ENCODE measurements at places on chromosomes 12 and 14. TPM values are rescaled to one million over a fixed set of nuclear protein-coding genes. Genes with fewer than 3 reads are reported as not detected.

The AGAP2 gene
- 84.5 TPM for total RNA-seq

The KRT80 gene
- total RNA-seq, result not detected

The INHBE gene
- total RNA-seq, result 0.08 TPM

The PPP4R4 gene
- total RNA-seq, result 4.9 TPM

The CRIP1 gene
- total RNA-seq, result 883 TPM

The CELA1 gene
- not detected for total RNA-seq

The SERPINA9 gene
- total RNA-seq, result not detected

The NCKAP5L gene
- 1.2 TPM for total RNA-seq

The CLMN gene
- total RNA-seq, result 0.48 TPM

The SIX6 gene
- total RNA-seq, result not detected

The SMOC1 gene
- total RNA-seq, result not detected

The CLEC7A gene
- not detected for total RNA-seq

DNA sequence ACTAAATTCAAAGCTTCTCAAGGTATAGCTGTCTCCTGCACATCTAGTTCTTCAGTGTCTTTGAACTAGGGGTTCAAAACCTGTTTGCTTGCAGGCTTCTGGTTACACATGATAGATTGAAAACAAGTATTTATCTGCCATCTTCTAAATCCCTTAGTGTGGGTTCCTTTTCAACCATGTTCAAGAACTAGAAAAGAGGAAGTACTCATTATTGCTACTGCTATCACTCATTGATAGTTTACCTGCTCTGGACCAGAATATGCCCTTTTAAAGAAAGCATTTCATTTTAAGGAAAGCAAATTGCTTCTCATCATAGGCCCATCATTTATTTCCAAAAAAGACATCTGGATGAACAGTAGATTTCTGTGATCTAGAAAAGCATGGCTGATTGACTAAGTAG lies 37.1 kb upstream of the VSX2 start:
- DNase-seq, result no peak

DNA sequence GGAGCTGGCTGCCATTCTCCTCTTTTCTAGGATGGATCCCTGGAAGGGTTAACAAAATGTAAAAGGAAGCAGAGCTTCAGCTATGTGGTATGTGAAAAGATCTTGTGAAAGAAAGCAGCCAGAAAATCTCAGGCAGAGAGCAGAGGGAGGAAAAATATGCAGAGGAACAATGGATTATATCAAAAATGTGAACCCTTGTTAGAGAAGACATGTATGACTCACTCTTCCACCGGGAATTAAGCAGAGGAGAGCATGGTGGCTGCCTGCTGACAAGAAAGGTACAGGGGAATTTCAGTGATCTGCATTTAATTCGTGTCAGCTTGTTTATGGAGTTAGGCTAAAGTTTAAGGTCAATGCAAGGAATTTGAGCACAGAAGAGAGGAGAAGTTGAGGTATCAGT lies 46.3 kb downstream of the KCNA1 start:
- no peak for DNase-seq

GRCh38 chr12:30043151-30043847 lies 259.6 kb upstream of the TMTC1 start:
- no peak for DNase-seq

- no peak for DNase-seq
These were observed 120.9 kb downstream of the SLC38A6 start for GRCh38 chr14:61101803-61102548.

DNA sequence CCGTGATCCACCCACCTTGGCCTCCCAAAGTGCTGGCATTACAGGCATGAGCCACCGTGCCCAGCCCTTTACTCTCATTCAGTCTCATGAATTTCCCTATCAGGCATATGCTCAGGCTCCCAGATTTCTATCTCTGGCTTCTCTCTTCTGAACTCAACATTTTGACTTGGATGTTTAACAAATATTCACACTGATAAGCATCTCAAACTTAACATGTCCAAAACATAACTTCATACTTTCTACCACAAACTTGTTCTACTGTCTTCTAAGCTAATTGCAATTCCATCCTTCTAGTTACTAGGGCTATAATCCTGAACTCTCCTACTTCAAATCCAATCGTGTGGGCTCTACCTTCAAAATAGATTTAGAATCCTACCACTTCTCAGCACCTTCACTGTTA lies 73.9 kb upstream of the PAWR start:
- DNase-seq, result no peak

- DNase-seq, result peak; percentile 46
These were observed 150.8 kb downstream of the PRKCH start for GRCh38 chr14:61472011-61472672.

DNA sequence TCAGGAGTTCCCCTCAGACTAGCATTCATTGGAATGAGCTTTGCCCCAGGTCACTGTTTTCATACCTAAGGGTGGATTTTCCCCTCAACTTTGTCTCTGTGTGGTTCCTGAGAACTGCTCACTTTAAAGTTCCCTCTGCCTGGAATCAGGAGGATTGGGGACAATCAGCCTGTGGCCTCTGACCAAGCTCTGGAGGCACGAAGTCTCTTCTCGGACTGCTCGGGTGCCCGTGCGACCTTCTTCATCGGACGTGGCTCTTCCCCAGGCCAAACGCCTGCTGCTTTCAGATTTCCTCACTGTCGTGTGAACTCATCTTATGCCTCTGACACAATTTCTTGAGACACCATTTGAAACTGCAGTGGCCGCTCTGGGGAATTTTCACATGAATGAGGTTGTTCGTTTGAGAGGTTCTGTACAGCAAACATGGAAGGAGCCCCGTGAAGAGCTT lies 153.7 kb upstream of the PZP start:
- DNase-seq, result no peak

DNA sequence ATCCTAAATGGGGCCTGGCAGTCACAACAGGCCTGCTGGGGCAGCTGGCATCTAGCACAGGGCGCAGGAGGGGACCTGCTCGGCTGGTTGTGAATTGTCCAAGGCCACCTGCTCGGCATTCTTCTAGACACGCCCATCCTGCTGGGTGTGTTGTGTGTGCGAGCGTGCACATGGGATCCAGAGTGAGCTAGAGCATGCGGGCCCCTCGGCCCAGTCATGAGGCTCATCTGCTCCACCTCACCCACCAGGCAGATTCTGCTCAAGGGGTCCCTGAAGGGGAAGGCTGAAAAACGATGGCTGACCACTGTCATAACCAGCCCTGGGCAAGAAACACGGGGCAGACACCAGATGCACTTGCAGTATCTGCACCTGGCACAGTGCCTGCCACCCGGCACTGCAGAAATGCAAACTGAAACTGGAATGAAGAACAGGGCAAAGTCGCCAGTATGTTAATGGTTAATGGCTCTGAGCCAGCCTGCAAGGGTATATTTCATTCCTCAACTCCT lies 31.8 kb downstream of the MAX start:
- no peak for DNase-seq

DNA sequence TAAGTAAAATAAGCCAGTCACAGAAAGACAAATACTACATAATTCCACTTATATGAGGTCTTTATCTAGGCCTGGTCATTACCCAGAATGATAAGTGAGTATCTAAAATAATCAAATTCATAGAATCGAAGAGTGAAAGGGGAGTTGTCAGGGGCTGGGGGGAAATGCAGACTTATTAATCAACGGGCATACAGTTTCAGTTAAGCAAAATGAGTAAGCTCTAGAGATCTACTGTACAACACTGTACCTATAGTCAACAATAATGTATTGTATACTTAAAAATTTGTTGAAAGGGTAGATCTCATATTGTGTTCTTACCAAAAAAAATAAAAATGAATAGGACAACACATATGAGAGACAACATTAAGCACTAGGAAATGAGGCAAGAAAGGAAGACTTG lies 13.3 kb downstream of the BTBD7 start:
- no peak for DNase-seq

GRCh38 chr14:72120315-72120714 lies 188.1 kb downstream of the RGS6 start:
- DNase-seq, result no peak

DNA sequence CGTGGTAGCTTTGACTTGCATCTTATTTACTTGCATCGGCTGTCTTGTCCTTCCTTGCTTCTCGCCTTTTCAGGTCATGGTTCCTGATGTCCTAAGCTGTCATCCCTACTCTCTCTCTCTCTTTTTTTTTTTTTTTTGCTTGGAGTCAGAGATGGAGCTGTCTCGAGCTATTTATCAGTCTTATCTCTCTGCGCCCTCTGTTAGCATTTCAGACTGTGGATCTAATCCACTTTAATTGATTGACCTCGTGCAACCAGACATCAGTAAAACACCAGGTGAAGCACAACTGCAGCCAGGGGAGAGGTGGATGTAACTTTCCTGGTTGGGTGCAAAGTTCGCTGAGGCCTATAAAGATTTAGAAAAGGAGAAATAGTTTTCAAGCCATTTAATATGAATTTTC lies 554.8 kb downstream of the DIO2 start:
- DNase-seq, result no peak

- no peak for DNase-seq
These were observed 188.1 kb downstream of the IPO8 start for GRCh38 chr12:30507576-30507975.

DNA sequence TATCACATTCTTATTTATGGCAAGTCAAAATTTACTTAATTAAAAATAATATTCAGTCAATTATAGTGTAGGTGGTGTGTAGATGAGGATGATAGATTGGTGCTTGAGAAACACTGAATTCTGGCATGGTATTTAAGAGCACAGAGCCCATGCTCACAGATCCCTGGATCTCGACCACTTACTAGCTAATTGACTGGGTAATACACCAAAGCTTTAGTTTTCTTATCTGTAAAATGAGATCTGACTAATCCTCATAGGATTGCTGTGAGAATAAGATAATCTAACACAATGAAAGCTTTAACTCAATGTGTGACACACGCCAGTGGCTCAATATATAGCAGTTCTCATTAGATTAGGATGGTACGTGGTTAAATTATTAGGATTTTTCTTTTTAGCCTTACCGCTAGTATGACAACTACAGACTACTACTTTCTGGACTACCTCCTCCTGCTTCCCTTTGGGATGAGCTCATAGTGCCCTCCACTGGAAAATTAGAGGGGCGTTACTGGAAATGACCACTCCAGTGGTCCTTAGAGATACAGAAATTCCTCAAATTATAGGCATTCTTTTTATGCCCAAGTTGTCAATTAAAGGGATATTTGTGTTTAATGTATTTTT lies 482.8 kb upstream of the TBX3 start:
- no peak for DNase-seq

GRCh38 chr12:106131676-106132075 lies 7.1 kb downstream of the NUAK1 start:
- DNase-seq, result no peak

GRCh38 chr12:120215766-120216735 lies 15.1 kb upstream of the RPLP0 start:
- DNase-seq, result no peak

- no peak for DNase-seq
These were observed 17.1 kb upstream of the ATXN2 start for GRCh38 chr12:111616177-111616623.

- DNase-seq, result no peak
These were observed 11.3 kb upstream of the SCFD1 start for GRCh38 chr14:30610787-30611343.

- DNase-seq, result no peak
These were observed 107.2 kb upstream of the FGD4 start for GRCh38 chr12:32292151-32292550.

GRCh38 chr12:116143909-116144308 lies 133.6 kb downstream of the MED13L start:
- no peak for DNase-seq

- no peak for DNase-seq
These were observed 19.9 kb downstream of the JAG2 start for GRCh38 chr14:105148604-105149145.

DNA sequence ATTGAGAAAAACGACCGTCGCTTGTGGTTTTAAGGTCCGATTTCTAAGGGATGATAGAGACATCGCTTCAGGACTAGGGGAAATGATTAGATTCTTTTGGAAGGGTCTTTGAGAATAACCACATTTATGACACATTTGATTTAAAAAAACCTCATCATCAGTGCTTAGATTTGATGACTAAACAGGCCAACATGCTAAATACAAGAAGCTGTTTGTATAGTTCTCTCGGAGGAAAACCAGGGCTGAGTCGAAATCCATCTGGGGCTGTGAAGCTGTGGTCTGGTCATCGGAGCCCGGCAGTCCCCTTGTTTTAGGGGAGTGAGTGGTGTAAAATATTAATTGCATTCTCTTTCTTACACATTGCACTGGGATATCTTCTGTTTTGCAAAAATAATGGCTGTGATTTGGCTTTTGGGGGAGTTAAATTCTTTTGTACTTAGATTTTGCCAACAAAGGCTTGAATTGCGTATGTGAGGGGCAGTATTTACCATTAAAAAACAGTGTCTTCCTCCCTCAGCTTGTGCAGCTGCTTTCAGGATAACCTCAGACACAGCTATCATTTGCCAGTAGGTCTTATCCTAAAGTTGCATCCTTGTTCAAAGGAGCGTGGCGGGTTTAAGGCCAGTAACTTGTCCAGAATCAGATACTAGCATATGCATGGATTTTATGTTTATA lies 550 bp downstream of the GNG2 start:
- DNase-seq, result no peak

DNA sequence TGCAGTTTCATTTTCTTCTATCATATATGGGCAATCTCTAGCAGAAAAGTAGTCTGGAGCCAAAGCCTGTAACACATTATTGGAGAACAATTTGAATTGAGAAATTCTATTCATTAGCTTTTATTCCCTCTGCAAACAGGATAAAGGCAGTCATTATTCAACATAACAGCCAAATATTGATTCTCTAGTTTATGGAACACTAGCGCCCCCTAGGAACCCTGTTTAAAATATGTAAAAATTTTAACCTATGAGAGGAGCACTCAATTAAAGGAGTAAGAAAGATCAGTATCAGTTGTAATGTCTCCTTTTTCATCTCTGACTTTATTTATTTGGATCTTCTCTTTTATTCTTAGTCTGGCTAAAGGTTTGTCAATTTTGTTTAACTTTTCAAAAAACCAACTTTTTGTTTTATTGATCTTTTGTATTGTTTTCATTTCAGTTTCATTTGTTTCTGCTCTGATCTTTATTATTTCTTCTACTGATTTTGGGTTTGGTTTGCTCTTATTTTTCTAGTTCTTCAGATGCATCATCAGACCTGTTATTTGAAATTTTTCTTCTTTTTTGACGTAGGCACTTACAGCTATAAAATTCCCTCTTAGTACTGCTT lies 4.8 kb upstream of the LMNTD1 start:
- no peak for DNase-seq

DNA sequence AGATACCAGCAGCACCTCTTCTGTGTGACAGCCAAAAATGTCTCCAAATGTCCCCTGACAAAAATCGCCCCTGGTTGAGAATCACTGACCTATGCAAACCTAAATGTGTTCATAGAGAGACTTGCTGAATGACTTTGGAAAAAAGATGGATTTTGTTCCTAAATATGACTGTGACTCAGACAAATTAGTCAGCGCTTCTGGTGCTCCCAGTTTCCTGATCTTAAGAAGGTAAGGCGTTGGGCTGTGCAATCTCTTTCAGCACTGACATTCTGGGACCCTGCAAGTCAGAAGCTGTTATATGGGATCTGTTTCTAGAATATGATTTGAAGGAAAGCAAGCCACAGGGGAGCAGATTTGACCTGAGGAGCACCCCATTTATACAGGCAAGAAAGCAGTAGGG lies 90.6 kb upstream of the PWP1 start:
- no peak for DNase-seq
